Activated B cell treated with CpG ODN at 0.5 μM for 24 hours (primary cell): ENCODE measurements at places on chromosomes 3 and 15.
A peak's percentile ranks its signal among the peaks of the same experiment; 100 is the strongest.

GRCh38 chr3:30353711-30354467, 252.5 kb upstream of the TGFBR2 start:
- peaks cover 21% of the 10 kb centered on the region for H3K27me3 ChIP-seq
- no peak overlapping the region for H3K4me3 ChIP-seq
- no peaks in the 10 kb centered on the region for H3K36me3 ChIP-seq

GRCh38 chr3:171116365-171116764, 89.8 kb upstream of the SLC2A2 start:
- no peak for DNase-seq
- H3K27ac ChIP-seq, result no peak overlapping the region
- H3K4me1 ChIP-seq, result no peaks in the 10 kb centered on the region
- no peaks in the 10 kb centered on the region for H3K36me3 ChIP-seq
- H3K4me3 ChIP-seq, result no peak overlapping the region

GRCh38 chr3:140378571-140379340, 299.1 kb upstream of the TRIM42 start:
- H3K4me1 ChIP-seq, result no peaks in the 10 kb centered on the region
- H3K27me3 ChIP-seq, result no peaks in the 10 kb centered on the region
- H3K27ac ChIP-seq, result no peak overlapping the region
- H3K4me3 ChIP-seq, result no peak overlapping the region
- no peaks in the 10 kb centered on the region for H3K36me3 ChIP-seq

DNA sequence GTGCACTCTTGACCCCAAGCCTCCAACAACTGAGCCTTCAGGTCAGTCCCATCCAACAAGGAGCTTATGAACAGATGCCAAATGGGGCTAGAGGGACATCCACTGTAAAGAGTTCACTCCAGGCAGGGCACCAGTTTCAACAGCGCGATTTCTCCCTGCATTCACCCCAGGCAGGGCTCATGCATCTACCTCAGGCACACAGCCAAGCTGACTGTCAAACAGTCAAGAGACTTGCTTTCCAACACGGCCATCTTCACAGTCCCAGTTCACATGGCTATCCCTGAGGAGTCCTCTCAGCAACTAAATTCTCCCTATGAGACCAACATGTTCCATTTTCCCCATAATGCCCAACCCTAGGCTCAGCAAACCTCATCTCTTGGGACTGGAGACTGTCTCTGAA, 17.7 kb downstream of the SLC25A20 start:
- H3K4me3 ChIP-seq, result no peak overlapping the region
- no peak overlapping the region for H3K27ac ChIP-seq
- no peaks in the 10 kb centered on the region for H3K27me3 ChIP-seq
- no peak for DNase-seq
- peaks cover 7% of the 10 kb centered on the region for H3K4me1 ChIP-seq

- H3K4me3 ChIP-seq, result peak overlapping the region; percentile 54
- peak overlapping the region; percentile 72 for H3K27ac ChIP-seq
- DNase-seq, result no peak
- H3K4me1 ChIP-seq, result peaks cover 59% of the 10 kb centered on the region
- H3K27me3 ChIP-seq, result no peaks in the 10 kb centered on the region
- no peaks in the 10 kb centered on the region for H3K36me3 ChIP-seq
Measured at GRCh38 chr3:122067588-122068240, 12.6 kb downstream of the CD86 start.
